ENCODE measurements at places on chromosomes 7 and 10.

DNA sequence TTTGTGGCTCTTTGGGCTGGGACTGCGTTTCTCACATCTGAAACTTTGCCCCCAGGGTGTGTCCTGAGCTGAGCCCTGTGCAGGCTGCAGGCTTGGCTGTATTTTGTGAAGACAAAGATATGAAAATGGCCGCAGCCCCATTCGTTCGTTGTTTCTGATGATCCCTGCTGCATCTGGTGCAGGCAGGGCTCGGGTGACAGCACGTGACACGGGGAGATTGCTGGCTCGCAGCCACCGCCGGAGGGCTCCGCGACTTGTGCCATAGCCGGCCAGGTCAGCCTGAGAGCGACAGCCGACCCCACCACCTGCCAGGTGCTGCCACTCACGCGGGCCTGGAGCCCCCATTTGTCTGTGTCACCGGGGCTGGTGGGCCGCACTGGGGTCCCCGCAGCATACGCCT, 81.3 kb downstream of the ZRANB1 start:
- DNase-seq, result no peak
- H3K36me3 ChIP-seq, result no peaks in the 10 kb centered on the region
- H3K4me3 ChIP-seq, result no peak overlapping the region
- no peaks in the 10 kb centered on the region for H3K4me1 ChIP-seq
- H3K27ac ChIP-seq, result no peak overlapping the region

GRCh38 chr10:118405928-118406327, 63.8 kb upstream of the FAM204A start:
- no peak overlapping the region for H3K27ac ChIP-seq
- no peaks in the 10 kb centered on the region for H3K36me3 ChIP-seq
- H3K4me3 ChIP-seq, result no peak overlapping the region
- no peak for DNase-seq
- no peaks in the 10 kb centered on the region for H3K4me1 ChIP-seq
- peaks cover 8% of the 10 kb centered on the region for H3K27me3 ChIP-seq

DNA sequence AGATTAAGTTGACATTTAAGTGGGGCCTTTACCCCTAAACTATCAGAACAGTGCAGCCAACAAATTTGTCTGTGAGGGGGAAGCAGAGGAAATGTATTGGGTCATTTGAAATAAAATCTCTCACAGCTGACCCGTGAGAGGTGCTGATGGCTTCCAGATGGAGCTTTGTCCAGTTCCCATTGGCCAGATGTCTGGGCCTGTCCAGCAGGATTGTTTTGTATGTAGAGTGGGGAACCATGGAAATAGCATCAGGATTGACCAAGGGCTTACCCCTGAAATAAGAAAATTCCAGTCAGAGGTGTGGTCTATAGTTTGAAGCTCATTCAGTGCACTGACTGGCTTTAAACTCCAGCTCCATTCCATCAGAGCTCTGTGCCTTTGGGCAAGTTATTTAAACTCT, 50.6 kb downstream of the INHBA start:
- H3K4me1 ChIP-seq, result no peaks in the 10 kb centered on the region
- H3K4me3 ChIP-seq, result no peak overlapping the region
- no peak for DNase-seq

GRCh38 chr7:2551418-2551817, 3.9 kb downstream of the BRAT1 start:
- no peak overlapping the region for H3K27ac ChIP-seq
- no peaks in the 10 kb centered on the region for H3K27me3 ChIP-seq
- peaks cover 6% of the 10 kb centered on the region for H3K4me1 ChIP-seq
- no peak for DNase-seq
- H3K4me3 ChIP-seq, result no peak overlapping the region

Measured in K562 (cell line).